ENCODE measurements at places on chromosomes 2 and 18.

GRCh38 chr2:58479535-58480140 is 238.5 kb upstream of the FANCL start:
- no peak for DNase-seq

DNA sequence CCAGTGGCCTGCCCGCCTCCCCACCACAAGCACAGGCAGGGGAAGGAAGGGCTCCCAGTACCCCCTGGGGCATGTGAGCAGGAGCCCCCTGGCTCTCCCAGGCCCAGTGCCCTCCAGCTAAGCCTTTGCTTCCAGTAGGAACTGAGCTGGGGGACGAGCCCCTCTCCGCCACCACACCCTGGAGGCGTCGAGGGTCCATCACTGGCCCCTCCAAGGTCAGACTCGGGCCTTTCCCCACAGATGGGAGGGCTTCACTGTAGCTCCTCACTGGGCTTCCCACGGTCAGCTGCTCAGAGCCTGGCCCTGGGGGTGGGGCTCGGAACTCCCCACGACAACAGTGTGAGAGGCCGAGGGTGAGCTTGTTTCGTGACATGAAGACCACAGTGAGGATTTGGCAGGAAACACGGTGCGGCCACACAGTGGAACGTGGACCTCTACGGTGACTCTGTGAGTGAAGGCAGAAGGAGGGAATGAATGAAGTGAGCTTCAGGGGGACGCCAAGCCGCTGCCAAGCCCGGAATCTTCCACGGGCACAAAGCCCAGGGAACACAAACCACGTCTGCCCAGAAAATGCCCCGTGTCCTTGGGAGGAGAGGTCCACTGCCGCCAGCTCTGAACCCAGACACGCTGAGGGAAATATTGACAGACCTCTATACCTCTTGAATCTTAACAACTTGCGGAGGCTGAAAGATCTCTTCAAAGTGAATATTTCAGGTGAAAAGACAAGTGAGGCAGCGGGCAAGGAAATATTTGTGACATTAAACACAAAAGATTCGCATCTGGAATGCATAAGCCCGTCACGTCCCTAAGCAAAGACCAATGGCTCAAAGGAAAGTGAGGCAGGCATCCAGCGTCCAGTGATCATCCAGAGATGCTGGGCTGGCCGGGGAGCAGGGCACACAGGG is 144.8 kb upstream of the GPC1 start:
- no peak for DNase-seq

DNA sequence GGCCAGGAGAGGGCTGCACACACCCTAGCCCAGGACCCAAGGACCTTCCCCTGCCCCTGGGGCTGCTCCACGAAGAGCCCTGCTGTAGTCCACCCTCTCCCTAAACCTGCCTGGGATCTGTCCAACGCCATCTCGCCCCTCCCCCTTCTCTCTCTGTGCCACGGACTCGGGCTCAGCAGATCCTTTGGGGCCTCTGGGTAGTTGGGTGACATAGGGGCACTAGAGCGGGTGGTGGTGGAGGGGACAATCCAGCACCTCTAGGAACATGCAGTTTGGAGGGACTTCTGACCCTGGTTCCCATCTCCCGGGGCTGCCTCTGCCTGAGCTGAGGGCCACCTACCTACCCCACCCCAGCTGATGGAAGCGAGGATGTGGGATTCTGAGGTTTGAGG is 7.3 kb upstream of the CRYBA2 start:
- DNase-seq, result no peak

DNA sequence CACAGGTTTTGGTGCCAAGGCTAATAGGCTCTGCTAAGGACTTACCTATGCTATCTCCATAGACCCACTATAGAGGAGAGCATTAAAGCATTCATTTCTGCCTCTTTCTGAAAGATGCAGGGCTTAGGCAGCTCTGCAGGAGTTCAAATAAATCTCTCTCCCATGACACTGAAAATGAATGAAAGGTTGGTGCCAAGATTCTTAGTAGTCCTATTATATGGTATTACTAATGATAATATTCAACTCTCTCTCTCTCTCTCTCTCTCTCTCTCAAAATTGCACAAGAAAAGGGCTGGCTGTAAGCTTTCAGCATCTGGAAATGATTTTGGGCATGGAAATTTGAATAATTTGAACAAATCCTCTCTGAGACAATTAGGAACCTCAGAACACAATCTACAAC is 433.7 kb downstream of the MBD2 start:
- no peak for DNase-seq

DNA sequence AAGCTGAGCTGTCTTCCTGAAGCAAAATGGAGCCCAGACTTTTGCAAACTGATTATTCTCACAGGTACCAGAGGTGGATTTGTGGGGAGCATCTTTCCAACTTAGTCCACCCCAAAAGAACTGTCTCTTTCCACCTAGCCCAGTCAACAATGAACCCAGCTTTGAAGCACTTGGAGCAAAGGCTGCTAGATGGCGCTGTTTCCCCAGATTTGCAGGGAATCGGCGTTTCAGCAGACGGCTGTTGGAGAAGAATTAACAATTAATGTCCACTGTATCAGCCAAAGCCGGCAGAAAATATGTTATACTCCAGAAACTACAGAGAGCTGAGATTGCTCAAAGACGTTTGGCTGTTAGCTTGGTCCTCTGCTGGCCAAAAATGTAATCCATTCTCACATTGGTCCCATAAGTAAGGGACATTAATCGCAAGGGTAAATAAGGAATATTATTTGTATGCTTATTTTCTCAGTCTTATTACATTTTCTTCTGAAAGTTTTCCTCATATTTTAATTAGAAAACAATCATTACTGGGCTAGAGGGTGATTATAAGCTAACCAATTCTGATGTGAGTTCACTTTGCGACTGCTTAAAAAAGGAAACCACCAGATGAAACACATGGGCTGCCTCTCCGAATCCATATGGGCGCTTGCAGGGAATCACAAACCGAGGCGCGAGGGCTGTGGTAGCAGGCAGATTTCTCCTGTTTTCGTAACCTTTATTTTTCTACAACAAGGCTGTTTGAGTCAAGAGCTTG is 423.8 kb upstream of the MEX3C start:
- DNase-seq, result peak; percentile 39

GRCh38 chr2:1892529-1893250 is 148.4 kb upstream of the PXDN start:
- no peak for DNase-seq

- DNase-seq, result peak; percentile 57
These were observed at the start of gene CHN1 for GRCh38 chr2:175004980-175005732. TSS of gene CHN1 (minus strand) at chr2:175005381. CDS start at chr2:175004912, 469 bp downstream.

DNA sequence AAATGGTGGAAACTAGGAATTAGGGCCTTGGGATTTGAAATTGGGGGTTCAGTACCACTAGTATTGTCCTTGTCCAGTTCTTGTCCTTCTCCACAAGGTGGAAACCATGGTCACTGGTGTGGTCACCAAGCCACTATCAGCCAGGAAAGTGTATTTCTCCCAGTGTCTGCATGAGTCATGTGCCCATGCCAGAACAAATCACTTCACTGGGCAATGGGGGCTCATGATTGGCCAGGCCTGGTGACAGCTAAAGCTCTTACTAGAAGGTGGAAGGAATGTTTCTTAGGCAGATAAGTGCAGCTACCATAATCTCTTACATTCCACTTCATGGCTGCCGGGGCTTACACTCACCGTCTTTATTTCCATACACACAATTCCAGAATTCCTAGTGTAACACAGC is 124.8 kb upstream of the TACR1 start:
- no peak for DNase-seq

DNA sequence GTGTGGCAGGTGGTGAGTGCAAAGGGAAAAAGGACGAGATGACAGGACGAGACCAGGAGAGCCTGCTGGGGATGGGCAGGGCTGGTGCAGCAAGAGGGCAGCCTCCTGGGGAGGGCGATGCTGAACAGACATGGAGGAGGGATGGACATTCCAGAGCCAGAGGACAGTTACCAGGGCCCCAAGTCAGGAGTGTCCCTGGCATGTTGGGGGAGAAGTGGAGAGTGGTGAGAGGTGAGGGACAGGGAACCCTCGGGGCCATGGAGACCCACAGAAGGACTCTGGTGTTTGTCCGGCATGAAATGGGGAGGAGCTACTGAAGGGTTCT is 19.0 kb downstream of the MTERF4 start:
- no peak for DNase-seq
